Bronchial epithelial cell (primary cell): ENCODE measurements at places on chromosomes 6 and 20. TPM values are rescaled to one million over a fixed set of nuclear protein-coding genes. Genes with fewer than 3 reads are reported as not detected.

CPNE5 gene
- not detected in 2 replicates for total RNA-seq

DNA sequence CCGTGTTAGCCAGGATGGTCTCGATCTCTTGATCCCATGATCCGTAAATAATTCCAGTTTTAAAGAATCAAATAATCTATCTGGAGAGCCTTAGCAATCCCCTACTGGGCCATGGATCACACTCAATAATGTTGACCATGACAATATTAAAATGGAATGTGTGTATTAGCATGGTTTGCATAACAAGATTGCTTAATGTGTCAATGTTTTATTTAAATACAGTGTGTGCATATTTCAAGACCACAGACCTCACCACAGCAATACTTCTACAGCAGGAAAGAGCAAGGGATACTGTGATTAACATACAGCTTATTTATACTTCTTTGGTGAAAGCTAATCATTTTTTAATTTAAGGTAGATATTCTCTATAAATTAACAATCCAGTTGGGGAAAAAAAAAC, 470.4 kb downstream of the TFAP2B start:
- peak; percentile 54 for DNase-seq

- peak; percentile 50 for DNase-seq
Measured at GRCh38 chr6:29651413-29652197, 5.3 kb upstream of the MOG start.

GRCh38 chr6:116335612-116336215, 35.0 kb upstream of the DSE start:
- no peak for DNase-seq

GRCh38 chr6:167134448-167135328, 11.8 kb downstream of the CCR6 start:
- DNase-seq = no peak

RPL7L1 gene
- total RNA-seq = 94.5 and 109 TPM in 2 replicates

- DNase-seq = peak; percentile 83
Measured at GRCh38 chr6:1477432-1478090, 88.2 kb downstream of the FOXF2 start.

DNA sequence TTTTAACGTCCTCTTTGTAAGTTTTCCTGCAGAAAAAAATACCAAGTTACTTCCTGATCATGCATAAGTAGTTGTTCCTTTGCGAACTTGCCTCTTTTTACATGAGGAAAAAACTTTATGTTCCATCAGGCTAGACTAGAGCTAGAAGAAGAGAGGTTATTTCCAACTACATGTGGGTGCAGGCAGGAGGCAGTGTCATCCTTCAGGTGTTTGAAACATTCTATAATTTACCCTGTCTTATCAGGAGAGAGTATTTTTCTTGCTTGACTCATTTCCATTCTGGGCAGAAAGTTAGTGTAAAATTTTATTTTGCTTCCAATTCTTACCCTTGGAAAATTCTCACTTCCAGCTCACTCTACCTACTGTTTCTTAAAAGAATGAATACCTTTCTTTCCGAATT, 28.5 kb upstream of the EPHA7 start:
- no peak for DNase-seq

- DNase-seq = no peak
Measured at GRCh38 chr6:158853880-158854213, 34.7 kb upstream of the EZR start.

GRCh38 chr6:91710342-91710741, 1123.5 kb upstream of the MAP3K7 start:
- DNase-seq = no peak

DNA sequence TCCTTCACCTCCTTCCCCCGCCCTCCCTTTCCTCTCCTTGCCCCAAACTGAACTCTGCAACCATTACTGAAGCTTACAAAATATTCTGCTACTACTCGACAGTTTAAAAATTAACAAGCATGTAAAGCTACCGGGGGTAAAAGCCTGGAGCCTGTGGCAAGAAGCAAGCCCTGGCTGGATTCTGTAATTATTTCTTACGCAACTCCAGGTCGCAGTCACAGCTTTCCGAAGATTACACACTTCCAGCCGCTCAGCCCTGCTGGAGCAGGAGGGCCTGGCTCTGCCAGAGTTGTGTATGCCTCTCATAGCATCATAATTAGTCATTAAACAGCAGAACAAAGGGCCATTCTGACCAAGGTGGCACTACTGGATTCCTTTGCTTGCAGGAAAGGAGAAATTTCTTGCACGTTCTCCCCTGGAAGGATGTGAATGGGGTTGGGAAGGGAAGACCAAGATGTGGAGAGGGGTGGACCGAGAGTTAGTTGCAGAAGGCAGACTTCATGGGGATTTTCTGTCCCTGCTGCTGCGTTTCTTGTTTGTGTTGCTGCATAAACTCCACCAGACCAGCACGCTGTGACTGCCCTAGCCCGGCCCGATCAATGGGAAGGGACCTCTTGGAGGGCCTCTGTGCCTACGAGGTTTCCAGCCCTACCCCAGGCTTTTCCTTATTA, 23.6 kb downstream of the FOXQ1 start:
- peak; percentile 96 for DNase-seq

DNA sequence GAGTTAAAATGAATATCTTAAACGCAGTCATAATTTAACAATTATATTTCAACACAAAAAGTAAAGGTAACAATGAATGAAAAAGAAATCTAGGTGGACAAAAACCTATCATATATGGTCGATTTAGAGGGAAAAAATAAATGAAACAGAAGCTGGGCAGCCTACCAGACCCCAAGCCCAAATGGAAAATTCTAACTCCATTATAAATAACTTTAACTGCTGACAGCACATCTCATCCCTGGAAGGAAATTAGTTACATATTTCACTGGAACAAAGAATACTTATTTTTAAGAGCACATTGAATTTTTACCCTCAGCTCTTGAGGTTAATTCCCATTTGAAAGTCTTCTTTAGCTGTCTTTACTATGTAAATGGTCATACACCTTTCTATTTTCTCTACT, 39.1 kb downstream of the COL12A1 start:
- no peak for DNase-seq

BLTP3A gene
- 7.8 and 8.2 TPM in 2 replicates for total RNA-seq

- no peak for DNase-seq
Measured at GRCh38 chr20:20395087-20395486, 27.2 kb downstream of the INSM1 start.

DNA sequence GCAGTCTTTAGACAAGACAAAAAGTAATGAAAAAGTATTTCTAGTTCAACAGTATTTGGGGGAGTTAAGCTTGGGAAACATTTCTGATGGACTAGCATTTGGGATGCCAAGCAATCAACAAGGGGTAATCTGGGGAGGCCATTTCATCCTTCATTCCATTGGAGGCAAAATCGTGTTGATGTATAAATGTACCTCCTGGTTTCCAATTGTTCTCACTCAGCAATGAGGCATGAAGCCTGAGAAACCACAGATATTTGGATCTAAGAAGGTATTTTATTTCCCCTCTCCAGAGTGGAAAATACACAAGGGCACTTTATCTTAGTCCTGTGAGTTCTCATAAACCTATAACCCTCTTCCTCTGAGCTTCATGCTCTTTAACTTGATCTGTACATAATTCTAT, 68.2 kb downstream of the TBX18 start:
- no peak for DNase-seq

DNA sequence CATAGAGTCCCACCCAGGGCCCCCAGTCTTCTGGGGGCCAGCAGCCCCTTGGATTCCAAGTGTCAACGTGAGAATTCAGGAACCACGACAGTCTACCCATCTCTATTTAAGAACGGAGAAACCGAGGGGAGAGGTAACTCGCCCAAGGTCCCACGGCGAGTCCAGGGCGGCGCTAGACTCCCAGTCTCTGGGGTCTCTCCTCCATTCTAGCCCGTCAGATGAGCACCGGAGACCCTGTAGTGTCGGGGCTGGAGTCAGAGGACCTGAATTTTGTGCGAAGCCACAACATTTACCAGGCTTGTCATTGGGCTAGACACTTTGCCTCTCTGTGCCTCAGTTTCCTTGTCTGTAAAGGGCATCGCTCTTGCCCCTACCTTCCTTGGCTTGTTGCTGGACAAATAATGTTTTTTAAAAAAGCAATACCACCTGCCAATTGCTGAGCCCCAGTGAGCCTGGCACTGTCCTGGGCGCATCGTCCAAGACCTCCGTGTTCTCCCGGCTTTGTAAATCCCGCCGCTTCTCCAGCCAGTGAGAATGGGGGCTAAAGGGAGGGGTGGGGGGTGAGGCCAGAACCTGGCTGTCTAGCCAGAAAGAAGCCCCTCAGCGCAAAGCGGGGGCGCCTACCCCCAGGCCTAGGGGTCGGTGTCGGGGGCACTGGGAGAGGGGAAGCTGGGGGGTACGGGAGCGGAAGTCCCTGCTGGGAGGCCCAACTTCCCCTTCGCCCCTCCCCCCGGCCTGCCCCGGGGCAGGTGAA, 91.7 kb downstream of the NCR2 start:
- DNase-seq = no peak

DNA sequence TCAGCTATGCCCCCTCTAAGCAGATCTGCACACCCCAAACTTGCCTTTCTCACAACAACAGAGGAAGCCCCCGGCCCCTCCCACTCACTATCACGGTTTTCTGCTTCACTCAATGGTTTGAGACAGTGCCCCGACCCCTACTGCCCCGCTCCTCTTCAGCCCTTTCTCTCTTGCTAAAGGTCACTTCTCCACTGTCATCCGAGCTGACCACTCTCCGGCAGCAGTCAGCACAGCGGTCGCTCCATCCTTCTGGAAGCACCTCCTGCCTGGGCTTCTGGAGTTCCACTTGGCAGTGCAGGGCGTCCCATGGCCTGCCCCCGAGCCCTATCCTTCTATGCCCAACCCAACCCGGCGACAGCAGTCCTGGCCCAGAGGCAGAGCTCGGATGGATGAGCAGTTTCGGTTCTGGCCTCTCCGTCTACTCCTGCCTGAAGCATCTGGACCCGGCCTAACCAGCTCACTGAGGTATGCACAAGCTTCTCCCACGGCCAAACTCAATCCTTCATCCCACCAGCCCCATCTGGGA, 4.1 kb downstream of the CTSZ start:
- no peak for DNase-seq

DNA sequence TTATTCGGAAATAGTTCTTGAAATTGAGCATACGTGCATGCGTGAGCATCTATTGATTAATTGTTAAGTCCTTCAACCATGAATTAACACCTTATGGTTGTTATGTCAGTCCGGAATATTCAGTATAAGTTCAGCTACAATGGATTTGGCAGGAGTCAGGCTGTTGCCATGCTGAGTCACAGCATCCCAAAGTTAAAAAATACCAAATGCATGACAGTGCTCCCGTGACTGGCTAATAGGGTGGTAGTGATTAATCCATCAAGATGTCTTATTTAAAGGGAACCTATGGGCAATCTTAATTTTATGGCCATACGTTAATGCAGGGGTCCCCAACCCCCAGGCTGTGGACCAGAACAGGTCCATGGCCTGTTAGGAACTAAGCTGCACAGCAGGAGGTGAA, 10.5 kb downstream of the RAE1 start:
- peak; percentile 89 for DNase-seq

MCHR2 gene
- total RNA-seq = not detected in 2 replicates

- no peak for DNase-seq
Measured at GRCh38 chr6:80003826-80004172, 650 bp upstream of the TTK start.

SLC26A8 gene
- not detected in 2 replicates for total RNA-seq

TAF8 gene
- 10.5 and 12.6 TPM in 2 replicates for total RNA-seq

B4GALT5 gene
- 9.7 and 25.2 TPM in 2 replicates for total RNA-seq

DNA sequence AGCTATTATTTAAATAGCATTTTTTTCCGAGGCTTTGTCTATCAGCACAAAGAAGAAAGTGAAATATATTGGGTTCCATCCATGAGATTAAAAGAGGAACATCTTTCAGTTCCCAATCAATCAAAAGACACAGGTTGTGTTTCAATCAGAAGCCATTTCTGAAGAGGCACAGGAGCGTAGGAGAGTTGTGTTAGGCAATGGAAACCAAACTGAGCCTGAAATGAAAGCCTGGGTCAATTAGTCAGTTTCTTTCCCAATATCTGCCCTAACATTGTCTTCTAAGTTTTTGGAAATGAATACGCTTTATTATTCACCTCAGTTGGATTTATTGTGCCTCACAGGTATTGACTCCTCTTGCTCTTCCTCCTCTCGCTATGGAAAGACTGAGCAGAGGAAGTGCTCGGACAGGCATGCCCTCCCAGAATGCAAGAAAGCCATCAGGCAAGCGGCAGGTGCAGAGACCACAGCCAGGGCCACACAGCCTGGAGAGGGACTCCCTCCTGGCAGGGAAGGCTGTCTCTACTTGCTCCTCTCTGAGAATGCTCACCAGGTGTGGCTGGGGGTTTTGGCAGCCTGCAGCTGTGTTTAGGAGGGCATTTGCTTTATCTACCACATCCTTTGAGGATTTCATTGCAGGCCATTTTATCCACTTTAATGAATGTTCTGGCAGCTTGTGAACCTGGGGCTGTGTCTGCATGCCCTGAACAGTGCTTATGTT, 100.8 kb upstream of the NEDD9 start:
- no peak for DNase-seq

GRCh38 chr6:34182751-34183531, 37.1 kb upstream of the GRM4 start:
- DNase-seq = no peak

SALL4 gene
- total RNA-seq = 0.13 and 0.26 TPM in 2 replicates

SLC52A3 gene
- 0.26 and 0.53 TPM in 2 replicates for total RNA-seq

GRCh38 chr20:9334866-9335265, 179.5 kb upstream of the LAMP5 start:
- no peak for DNase-seq

DNA sequence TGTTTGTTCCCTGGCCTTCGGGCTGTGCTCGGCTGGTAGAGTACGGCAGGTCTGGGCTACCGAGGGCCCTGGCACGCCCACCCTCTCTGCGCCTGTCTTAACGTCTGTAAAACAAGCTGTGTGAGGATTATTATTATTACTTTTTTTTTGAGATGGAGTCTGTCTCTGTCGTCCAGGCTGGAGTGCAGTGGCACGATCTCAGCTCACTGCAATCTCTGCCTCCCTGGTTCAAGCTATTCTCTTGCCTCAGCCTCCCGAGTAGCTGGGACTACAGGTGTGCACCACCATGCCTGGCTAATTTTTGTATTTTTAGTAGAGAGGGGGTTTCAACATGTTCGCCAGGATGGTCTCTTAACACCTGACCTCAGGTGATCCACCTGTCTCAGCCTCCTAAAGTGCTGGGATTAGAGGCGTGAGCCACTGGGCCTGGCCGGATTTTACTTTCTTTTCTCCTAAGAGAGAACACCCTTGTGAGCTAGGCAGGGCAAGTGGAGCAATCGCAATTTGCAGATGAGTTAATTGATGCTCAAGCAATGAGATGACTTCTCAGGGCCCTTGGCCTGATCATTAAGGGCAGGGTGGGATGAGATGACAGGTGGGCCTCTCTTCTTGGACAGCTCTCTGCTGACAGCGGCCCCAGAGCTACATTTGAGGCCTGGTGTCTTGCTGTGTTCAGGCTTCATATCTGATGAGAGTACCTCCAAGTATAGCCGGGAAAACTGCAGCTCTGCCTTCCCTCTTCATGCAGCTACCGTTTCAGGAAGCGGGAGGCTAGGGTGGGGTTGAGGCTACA, 859 bp upstream of the SMIM29 start:
- DNase-seq = no peak

DNA sequence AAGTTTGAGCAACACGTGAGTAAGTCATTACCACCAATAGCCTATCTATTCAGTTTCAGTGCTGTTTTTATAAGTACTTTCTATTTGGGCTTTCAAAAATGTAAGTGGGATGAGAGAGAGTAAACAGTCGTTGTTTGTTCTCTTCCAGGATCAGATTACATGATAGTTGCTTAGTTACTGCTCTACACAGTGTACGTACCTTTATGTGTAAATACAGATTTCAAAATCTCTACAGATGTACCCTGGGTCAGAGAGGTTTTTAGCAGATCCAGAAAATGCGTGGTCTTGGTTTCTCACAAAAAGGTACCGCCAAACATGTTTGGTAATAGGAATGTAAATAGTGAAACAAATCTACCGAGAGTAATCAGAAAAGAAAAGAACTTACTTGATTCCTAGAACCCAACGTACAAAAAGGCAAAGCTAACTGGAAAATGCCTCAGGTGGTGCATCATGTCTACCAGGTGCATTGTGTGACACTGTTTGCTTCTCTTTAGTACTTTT, 421.1 kb downstream of the BCKDHB start:
- DNase-seq = peak; percentile 81
